Activated CD4-positive, alpha-beta T cell treated with anti-CD3 and anti-CD28 coated beads for 36 hours (primary cell): ENCODE measurements at places on chromosomes 12 and 14.

- DNase-seq: no peak
These were observed 6.1 kb upstream of the AAAS start for GRCh38 chr12:53327435-53328042.

GRCh38 chr14:67515386-67516079 lies 17.6 kb upstream of the PLEKHH1 start:
- DNase-seq: peak; percentile 58

- peak; percentile 59 for DNase-seq
These were observed 188.7 kb downstream of the TTC8 start for GRCh38 chr14:89013098-89013504.

DNA sequence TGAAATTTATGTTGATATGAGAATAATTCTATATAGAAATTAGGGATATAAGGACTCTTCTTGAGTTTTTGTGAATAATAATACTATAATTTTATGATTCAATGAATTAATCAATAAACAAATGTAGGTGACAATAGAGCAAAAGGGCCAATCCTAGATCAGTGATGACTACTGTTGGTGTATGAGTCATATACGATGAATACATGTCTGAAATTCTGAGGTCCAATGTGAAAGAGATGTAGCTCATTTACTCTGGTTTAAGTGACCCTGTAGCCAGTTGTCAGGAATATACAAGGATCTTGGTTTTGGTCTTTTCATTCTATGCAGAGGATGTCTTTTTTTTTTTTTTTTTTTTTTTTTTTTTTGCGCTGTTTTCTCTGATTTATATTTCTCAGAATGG lies 72.1 kb upstream of the RTL1 start:
- no peak for DNase-seq

DNA sequence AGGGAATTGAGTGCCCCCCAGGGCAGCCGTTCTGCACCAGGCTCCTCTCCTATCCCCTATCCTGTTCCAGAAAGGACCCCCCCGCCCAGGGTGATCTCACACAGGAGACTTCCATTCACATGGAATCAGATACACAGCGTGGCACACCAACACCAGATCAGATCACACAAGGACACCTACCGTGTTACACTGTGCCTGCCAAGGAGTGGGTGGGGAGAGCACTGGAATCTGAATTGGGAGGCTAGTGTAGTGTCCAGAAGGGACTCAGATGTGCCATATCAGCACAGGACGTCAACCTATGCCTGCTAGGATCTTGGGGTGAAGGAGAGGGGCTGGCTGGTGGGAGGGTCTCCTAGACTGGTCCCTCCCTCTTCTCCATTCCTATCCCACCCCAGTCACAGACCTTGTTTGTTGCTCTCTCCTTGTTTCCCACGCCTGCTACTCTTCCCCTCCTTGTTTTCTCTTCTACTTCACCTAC lies 2.3 kb downstream of the PTMS start:
- DNase-seq: no peak

- no peak for DNase-seq
These were observed 24.1 kb upstream of the INSM2 start for GRCh38 chr14:35509846-35510245.

- no peak for DNase-seq
These were observed 7.9 kb upstream of the RILPL2 start for GRCh38 chr12:123444092-123445026.

- no peak for DNase-seq
These were observed 91.9 kb downstream of the SYNE3 start for GRCh38 chr14:95424529-95424928.

DNA sequence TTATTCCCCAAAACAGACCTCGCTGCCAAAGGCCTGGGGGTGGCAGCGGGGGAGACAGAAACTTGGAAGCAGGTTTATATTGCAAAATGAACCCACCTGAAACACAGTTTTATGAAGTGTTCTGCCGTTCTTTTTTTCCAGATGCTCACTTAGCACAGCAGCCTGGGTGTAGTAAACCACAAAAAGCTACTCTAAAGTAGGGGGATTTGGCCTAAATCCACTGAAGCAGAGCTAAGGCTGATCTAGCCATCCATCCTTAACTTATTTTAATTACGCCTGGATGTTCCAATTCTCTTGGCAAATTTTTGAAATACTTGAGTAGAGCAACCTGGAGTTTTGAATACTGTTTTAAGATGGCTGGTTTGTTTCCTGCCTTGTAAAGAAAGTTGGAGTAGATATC lies 121.2 kb downstream of the GPR135 start:
- no peak for DNase-seq

- DNase-seq: no peak
These were observed 881.3 kb upstream of the ATXN7L3B start for GRCh38 chr12:73656375-73656774.

- DNase-seq: peak; percentile 45
These were observed 49.7 kb downstream of the FAM222A start for GRCh38 chr12:109763201-109763841.

DNA sequence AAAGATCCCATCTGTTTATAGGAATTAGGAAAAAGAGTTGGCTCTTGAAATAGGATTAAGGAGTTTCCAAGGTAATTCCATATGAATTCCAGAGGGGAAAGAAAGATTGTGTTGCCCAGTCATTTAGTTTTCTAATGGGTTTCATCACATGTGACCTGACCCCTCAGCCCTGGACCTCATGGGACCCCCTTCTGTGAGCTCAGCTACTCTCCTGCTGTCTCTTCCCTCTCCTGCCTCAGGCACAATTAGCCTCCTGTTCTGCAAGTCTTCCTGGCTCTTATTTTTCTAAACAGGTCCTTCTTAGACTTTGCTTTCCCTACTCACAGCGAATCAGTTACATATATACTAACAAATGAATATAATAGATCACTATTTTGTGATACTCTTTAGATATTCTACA lies 237.7 kb downstream of the TRHDE start:
- DNase-seq: no peak

- no peak for DNase-seq
These were observed 373.0 kb downstream of the CCDC91 start for GRCh38 chr12:28563286-28563685.

GRCh38 chr14:102194856-102195255 lies 55.2 kb downstream of the WDR20 start:
- no peak for DNase-seq

- DNase-seq: no peak
These were observed 6.9 kb downstream of the CFAP251 start for GRCh38 chr12:121925358-121925695.

GRCh38 chr12:13316587-13317246 lies 120.2 kb downstream of the EMP1 start:
- DNase-seq: no peak

- DNase-seq: peak; percentile 78
These were observed 721 bp downstream of the CABP1 start for GRCh38 chr12:120640861-120641833.
